ENCODE measurements at places on chromosomes 7 and 10. TPM values are rescaled to one million over a fixed set of nuclear protein-coding genes. Genes with fewer than 3 reads are reported as not detected.

- DNase-seq, result no peak
These were observed at the start of gene ALOX5 for GRCh38 chr10:45373576-45374349. Gene ALOX5, plus strand, starts transcription at chr10:45374216. Its CDS starts 64 bp downstream, at chr10:45374280.

DNA sequence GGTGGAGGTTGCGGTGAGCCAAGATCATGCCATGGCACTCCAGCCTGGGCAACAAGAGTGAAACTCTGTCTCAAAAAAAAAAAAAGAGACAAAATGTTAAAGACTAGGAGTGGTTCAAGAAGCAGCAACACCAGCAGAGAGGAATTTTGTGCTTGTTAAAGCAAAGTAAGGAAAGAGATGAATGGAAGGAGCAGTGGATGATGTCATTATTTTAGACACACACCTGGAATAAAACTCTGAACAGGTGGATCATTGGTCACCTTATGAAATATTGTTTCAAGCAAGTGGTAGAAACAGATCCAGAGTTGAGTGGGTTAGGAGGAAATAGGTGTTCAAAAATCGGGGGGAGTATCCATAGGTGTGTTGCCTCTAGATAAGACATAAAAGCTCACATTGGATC, 129.7 kb upstream of the FRMD4A start:
- DNase-seq, result no peak

DNA sequence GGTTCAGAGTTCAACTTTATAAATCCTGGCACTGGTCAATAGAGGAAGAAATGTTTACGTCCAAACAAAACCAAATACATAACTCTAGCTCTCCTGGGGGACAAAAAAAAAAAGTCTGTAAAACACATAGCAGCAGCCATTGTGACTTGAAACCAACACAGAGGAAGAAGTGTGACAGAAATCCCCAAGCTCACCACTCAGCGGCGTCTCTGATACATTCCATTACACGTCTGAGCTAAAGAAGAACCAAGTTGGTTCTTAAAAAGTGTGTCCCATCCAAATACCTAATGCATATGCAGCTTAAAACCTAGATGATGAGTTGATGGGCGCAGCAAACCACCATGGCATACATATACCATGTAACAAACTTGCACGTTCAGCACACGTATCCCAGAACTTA, 58.3 kb upstream of the NANOS1 start:
- DNase-seq, result no peak

DNA sequence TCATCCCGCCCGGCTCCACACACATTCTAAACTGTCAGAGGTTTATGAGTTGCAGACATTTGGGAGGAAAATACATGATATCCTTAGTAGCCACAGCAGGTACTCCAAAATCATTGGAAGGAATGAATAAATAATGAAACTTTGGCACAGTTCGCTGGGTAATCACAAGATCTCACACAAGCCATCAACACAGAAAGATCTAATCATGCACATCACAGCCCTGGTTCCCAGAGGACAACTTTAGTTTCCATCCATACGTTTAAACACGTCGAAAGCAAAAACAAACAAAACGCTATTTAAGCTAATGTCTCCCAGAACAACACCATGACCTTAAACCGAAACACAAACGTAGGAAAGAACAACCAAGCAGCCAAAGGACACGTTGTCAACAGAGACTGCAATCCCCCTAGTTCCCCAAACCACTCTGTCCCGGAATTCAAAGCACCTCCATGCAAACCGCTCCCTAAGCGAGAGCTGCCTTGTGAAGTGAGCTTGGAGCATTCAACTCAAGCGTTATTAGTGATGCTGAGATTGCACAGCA, 12.3 kb downstream of the SVIL start:
- no peak for DNase-seq

GRCh38 chr10:84179059-84179710, 5.6 kb downstream of the GPR15LG start:
- peak; percentile 23 for DNase-seq

The CCL24 gene
- not detected for polyA plus RNA-seq

The PTF1A gene
- polyA plus RNA-seq, result not detected

The TSPAN15 gene
- 82.3 TPM for polyA plus RNA-seq

Measured in right renal cortex interstitium (tissue), 3 donors.